ENCODE measurements at places on chromosomes 5 and 9.

DNA sequence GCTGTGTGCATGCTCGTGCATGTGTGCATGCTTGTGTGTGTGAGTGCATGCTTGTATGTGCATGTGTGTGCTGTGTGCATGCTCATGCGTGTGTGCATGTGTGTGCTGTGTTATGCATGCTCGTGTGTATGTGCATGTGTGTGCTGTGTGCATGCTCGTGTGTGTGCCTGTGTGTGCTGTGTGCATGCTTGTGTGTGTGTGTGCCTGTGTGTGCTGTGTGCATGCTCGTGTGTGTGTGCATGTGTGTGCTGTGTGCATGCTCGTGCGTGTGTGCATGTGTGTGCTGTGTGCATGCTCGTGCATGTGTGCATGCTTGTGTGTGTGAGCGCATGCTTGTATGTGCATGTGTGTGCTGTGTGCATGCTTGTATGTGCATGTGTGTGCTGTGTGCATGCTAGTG, 30.3 kb upstream of the SH3PXD2B start:
- no peak for DNase-seq

GRCh38 chr9:93930070-93930469, 25.1 kb downstream of the BARX1 start:
- no peak for DNase-seq

- peak; percentile 47 for DNase-seq
These were observed 158.8 kb downstream of the GAS1 start for GRCh38 chr9:86788456-86788855.

- no peak for DNase-seq
These were observed 977 bp downstream of the MGAT4B start for GRCh38 chr5:179805529-179806249.

- DNase-seq = no peak
These were observed 16.1 kb downstream of the AMBP start for GRCh38 chr9:114061830-114062474.

- no peak for DNase-seq
These were observed 70.5 kb upstream of the ZNF618 start for GRCh38 chr9:113805486-113806132.

- no peak for DNase-seq
These were observed 141.9 kb upstream of the SLC12A2 start for GRCh38 chr5:127941646-127942045.

- DNase-seq = no peak
These were observed 68.2 kb downstream of the NAA35 start for GRCh38 chr9:86009133-86009532.

DNA sequence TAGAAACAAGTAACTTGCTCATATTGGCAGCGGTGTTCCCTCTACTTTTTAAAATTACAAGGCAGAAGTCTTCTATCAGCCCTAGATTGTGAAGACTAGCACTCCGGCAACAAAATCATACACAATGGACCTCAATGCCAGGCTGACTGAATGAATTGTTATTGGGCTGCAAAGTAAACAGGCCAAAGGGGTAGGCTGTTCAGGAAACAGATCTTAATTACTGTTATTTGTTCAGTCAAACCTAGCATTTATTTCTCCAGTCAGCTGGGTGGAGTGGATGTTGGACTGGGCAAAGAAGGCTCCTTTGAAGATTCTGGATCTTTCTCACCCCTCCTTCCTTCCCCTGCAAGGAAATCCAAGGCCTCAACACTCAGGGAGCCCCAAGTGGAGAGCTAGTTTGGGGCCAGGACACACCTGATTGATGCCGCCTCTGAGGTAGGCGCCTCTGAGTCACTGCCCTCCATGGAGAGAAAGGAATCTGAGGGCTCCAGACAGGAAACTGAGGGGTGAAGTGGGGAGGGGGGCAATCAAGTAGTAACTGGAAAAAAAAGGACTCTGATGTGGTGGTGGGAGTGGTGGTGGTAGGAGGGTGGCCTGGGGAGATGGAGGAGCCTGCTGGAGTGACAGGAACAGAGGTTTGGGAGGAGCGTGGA, 35.5 kb downstream of the SERINC5 start:
- DNase-seq = no peak

GRCh38 chr9:93894691-93895079, 60.5 kb downstream of the BARX1 start:
- DNase-seq = no peak

- no peak for DNase-seq
These were observed 87.9 kb upstream of the FSTL4 start for GRCh38 chr5:133700251-133700650.

- no peak for DNase-seq
These were observed 106.0 kb upstream of the RPS23 start for GRCh38 chr5:82384034-82384750.

DNA sequence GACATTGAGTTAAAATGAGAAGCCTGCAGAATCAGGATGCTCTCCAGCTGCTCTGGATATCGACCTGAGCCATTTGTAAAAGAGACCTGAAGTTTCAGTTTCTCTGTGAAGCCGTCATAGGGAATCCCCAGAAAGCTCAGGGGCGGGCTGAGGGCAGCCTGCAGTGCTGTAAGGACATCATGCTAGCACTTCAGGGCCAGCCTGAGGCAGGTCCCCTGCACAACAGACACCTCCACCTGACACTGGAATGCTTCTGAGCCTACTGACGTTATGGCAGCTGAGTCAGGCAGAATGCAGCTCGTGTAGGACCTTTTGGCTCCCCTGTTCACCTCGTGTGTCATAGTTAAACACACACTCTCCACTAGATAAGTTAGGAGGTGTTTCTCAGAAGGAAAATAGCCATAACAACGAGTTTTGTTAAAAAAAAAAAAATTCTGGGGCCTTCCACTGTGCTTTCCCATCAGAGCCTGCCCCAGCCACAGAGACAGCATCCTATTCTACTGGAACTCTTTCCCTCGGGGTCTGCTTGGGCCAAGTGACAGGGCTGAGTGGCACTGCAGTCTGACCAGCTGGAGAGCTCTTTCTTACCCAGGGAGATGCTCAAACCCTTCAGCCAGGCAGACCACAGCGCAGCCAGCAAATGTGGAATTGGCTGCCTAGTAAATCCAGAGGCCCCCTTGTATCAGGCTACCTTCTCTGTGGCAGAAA, 354.9 kb downstream of the DIRAS2 start:
- DNase-seq = no peak

- no peak for DNase-seq
These were observed 38.6 kb downstream of the MRPS30 start for GRCh38 chr5:44847206-44847852.

- no peak for DNase-seq
These were observed 55.9 kb downstream of the AHRR start for GRCh38 chr5:377326-377981.

- DNase-seq = no peak
These were observed 73.6 kb upstream of the ADAMTS16 start for GRCh38 chr5:5066276-5067186.

- no peak for DNase-seq
These were observed 32.1 kb downstream of the MTMR12 start for GRCh38 chr5:32280656-32281081.

DNA sequence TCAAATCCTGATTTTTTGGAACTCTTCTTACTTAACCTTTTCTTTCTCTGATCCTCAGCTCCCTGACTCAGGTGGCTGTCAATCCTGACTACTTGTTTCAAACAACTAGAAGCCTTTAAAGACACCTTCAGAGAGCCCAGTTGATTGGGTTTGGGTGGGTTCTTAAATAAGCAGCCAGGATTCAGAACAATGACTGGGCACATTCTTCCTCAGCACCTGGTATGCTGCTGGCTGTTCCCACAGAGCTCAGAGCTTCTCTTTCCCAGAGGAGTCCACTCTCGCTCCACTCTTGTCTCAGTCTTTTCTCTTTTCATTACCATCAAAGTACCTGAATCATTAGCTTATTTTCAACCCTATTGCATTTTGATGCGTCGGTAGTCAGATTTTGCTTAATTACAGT, 22.5 kb downstream of the PCSK5 start:
- DNase-seq = no peak

- no peak for DNase-seq
These were observed 254.5 kb downstream of the PBX3 start for GRCh38 chr9:126001581-126002225.

DNA sequence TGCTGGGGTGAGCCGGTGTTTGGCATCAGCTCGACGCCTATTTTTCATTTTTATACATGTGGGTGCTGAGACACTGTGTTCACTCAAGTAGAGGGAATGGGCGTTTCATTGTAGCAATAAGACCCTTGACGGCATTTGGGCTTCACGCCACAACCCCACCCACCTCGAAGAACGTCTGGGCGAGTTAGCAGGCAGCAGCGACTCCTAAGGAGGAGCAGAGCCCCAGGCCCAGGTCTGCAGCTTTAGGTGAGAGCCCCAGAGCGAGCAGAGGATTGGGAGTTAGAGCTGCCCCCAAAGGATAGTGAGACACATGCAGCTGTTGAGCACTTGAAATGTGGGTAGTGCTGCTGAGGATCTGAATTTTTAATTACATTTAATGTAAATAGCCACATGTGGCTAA, 1.6 kb upstream of the ZFP62 start:
- DNase-seq = no peak

GRCh38 chr9:88310310-88310980, 77.8 kb upstream of the SPIN1 start:
- no peak for DNase-seq

DNA sequence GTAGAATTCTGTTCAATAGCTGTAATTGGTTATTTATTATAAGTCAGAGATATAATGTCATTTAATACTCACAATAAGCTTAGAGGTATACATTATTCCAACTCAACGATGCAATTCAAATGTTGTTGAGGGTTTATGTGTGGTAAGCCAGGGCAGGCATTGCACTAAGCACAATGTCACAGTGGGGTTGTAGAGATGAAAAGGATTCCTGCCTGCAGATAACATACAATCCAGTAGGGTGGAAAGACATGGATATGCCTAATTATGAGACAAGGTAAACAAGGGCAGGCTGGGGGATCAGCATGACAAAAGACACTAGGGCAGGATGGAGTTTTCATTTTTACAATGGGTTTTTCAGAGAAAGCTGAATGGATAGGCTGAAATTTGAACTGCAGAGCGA, 98.7 kb upstream of the PALM2AKAP2 start:
- no peak for DNase-seq

- DNase-seq = no peak
These were observed 44.9 kb upstream of the SHC3 start for GRCh38 chr9:89223396-89223977.

- DNase-seq = no peak
These were observed 7.7 kb downstream of the AMBP start for GRCh38 chr9:114070188-114071103.

- peak; percentile 19 for DNase-seq
These were observed 218.1 kb upstream of the CD180 start for GRCh38 chr5:67414712-67415111.

Data from fibroblast of skin of left biceps (primary cell).